ENCODE measurements at places on chromosomes 2 and 18.

GRCh38 chr2:28751956-28752630, 463 bp downstream of the PPP1CB start:
- DNase-seq: peak; percentile 80

DNA sequence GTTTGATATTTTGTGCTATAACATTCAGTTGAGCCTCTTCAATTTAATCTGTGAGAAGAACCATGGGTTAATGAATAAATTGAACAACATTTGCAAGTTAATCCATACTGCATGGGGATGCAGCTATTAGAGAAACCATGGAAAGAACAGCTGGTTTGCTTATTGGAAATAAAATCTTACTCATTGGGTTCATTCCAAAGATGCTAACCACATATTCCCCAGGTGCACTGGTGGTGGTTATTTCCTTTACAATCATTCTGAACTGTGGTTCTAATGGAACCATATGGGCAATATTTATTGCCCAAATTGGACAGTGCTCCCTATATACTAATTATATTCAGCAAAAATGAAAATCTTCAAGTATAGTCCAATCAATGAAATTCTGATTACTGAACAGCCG, 1200.4 kb upstream of the CDH2 start:
- DNase-seq: no peak

GRCh38 chr2:72975017-72975416, 57.7 kb downstream of the EMX1 start:
- no peak for DNase-seq

DNA sequence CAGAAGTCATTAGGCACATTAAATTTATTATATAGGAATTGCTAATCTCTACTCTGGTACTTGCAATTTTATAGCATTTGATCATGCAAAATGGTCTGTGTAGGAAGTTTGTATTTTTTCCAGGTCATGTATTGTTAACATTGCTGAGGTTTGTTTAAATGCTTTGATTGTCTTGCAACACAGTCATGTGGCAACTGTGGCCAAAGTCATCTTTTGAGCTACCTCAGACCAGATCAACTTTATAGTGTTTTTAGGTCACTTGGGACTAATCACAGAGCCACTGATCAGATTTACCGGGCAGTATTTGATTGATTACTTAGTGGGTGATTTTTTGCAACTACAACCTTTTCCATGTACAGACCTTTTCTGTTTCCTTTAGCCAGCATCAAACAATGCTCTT, 3.7 kb downstream of the SERPINB5 start:
- no peak for DNase-seq

GRCh38 chr2:118847762-118848172, 319 bp upstream of the EN1 start:
- no peak for DNase-seq

GRCh38 chr2:181042706-181043105, 62.3 kb downstream of the UBE2E3 start:
- no peak for DNase-seq

- no peak for DNase-seq
These were observed 561.2 kb downstream of the METTL4 start for GRCh38 chr18:2009942-2010697.

DNA sequence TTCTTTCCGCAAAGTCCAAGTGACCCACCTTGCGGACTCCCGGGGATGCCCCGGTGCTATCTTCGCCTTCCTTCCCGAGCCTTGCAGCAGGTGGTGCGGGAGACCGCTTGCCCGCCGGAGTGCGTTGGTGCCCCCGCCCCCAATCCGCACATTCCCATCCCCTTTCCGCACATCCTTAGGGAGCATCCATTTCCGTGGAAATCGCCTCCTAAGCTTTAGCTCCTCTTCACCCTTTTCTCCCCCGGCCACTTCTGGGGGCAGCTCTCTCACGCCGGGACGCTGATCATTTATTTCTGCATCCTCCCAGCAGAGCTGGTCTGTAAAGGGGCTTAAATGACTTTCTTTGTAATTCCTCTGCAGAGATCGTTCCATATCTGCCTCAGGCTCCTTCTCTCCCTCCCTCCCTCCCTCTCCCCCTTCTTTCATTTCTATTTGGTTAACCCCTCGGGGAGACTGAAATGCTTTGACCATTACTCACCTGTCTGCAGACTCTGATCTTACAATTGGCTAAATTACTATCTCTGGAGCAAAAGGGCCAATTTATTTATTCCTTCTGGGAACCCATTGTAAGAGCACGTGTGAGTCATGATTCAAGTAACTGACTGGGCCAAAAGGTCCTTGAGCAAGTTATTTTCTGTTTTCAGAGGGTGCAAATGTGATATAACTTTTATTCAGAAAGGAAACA, 1.3 kb upstream of the LYPD1 start:
- no peak for DNase-seq

DNA sequence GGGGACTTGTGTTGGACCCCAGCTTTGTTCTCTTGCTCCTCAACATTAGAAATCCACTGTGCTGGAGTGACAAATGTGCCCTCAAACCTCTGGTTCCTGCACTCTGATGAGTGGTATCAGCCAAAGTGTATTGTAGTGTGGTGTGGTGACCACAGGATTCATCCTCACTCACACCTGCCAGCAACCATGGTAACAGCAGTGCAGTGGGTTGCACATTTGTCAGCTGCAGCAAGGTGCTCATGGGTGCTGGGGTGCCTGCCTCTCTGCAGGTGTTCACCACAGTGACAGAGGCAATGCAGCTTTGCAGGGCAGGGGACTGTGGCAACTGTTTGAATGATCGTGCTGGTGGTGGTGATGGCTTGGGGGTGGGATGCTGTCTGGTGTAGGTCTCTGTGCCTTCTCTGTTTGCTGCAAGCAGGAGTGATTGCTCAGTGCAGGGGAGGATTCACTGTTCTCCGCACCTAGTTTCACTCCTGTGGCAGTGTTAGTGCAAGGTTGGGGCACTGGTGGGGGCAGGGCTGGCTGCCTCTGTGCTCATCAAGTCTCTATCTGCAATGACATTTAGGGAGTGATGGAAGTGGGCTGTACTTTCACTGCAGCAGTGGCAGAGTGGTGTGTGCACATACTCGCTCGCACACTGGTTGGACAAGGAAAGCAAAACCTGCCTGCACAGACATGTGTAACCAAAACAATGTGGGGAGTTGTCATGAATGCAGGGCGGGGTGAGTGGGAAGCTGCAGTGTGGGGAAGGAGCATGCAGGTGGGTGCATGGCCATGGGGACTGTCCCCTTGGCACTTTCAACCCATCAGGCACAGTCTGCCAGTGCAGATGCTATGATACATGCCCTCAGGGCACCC, 301.1 kb downstream of the PIK3C3 start:
- no peak for DNase-seq

GRCh38 chr2:223020971-223021675, 30.9 kb upstream of the KCNE4 start:
- DNase-seq: no peak

GRCh38 chr2:173373290-173373689, 18.6 kb downstream of the CDCA7 start:
- DNase-seq: no peak

DNA sequence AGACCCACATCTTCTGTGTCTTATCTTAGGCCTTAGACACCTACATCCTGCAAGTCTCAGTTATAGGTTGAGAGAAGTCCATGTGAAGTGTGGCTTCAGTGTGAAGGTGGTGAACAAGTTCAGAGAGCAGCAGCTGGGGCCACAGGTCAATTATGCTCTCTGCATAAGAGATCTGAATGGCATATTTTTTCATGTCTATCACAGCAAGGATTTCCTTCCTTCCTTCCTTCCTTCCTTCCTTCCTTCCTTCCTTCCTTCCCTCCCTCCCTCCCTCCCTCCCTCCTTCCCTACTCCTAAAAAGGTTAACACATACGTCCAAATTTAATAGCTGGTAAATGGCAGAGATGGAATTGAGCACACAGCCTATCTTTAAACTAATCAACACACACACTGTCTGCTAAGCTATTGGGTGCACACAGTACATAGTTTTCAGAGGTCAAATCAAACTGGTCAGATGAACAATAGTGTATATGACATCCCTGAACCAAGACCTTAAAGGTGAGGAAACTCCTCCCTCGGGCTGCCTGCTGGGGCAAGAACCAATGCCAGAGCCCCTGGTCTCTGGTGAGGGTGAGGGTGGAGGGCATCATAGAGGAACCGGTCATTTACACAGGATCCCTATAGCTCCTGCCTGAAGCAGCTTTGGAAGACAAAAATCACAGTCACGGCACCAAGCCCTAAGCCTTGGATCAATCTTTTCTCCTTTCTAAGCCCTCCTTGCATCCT, 240.9 kb downstream of the ICOS start:
- no peak for DNase-seq

- no peak for DNase-seq
These were observed 77.2 kb downstream of the PIGN start for GRCh38 chr18:62109676-62110075.

DNA sequence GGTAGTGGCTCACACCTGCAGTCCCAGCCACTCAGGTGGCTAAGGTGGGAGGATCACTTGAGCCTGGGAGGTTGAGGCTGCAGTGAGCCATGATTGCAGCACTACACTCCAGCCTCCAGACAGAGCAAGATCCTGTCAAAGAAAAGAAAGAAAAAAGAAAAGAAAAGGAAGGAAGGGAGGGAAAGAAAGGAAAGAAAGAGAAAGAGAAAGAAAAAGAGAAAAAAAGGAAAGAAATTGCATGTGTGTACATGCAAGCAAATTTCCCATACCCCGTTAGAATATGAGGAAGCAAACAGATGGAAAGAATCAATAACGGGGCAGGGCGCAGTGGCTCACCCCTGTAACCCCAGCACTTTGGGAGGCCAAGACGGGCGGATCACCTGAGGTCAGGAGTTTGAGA, 17.9 kb downstream of the TMEM127 start:
- no peak for DNase-seq

DNA sequence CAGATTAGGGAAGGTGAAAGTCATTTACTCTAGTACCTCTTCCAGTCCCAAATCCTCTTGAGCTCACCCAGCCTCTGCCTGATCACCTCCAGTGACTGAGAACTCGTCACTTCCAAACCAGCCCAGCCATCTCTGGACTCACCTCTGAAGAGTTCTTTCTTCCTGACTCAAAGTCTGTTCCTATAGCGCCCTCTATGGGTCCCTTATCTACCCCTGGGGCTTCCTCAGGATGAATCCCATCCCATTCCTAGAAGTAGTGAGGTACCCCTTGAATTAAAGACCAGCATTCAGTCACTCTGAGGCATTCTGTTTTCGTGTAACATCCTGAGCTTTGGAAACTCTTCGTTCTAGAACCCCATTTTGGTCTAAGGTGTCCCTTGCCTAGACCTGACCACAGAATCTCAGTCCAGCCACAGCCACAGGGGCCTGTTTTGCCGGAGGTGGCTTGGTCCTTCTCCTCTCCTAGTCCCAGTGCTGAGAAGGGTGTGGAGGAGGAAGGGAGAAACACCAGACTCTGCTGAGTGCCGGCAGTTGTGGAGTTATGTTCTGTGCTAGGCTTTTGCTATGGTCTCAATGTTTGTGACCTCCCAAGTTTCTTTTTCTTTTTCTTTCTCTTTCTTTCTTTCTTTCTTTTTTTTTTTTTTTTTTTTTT, 32.7 kb downstream of the SIX3 start:
- peak; percentile 47 for DNase-seq

DNA sequence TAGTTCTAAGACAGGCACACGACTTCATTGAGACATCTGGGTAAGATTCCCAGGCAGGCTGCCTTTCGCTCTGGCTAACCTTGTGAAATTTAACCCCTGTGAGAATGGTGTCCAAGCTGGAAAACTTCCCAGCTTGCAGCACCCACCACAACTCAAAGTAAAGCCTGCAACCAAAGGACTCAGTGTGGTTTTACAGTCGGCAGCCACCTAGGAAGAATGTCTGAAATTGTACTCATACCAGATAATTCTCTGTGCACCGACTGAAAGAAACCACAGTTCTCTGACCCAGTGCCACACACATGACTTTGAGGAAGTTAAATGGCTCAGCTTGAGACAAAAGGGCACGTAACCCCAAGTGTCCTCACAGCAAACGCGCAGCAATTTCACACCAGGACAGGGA, 125.7 kb downstream of the RBMS1 start:
- no peak for DNase-seq

DNA sequence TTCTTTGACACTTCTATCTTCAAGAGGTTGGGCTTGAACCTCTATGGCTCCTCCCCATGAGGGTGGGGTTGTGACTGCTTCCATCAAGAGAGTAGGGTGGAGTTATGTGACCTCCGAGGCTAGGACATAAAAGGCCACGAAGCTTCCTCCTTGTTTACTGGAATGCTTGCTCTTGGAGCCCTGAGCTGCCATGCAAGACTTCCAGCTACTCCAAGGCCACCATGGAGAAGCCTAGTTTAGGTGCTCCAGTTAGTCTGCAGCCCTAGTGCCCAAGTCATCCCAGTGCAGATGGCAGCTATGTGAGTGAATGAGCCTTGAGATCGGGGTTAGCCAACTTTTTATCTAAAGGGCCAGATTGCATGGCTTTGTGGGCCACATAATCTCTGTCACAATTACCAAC, 2.4 kb upstream of the MERTK start:
- no peak for DNase-seq

DNA sequence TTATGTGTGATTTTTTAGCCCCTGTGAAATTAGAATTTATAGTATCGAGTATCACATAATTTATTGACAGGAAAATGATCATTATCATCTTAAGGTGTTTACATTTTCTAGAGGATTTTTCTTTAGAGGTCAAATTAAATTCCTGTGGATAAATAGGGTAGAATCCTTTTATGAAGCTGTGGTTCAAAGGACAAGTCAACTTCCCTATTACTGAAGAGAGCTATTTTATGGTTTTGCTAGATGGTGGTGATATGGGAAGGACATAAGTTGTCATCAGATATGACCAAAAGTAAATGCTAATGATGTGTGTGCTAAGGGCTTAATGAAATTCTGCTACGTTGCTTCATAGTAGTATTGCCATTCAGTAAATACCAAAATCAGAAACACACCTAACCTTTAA, 80.1 kb downstream of the EML4 start:
- DNase-seq: no peak

DNA sequence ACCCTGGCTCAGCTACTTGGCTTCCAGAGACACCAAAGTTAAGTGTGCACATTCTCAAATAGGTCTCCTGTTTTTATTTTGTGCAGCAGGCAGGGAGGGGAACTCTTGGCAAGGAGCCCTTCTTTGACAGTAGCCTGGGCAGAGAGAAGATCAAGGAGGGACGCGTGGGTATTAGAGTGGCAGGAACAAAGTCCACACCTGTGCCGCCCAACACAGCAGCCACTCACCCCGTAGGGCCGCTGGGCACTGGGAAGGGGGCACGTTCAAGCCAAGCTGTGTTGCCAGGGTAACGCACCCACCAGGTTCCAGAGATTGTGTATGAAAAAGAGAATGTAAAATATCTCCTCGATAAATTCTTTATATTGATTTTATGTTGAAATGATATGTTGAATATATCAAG, 229.3 kb upstream of the AGAP1 start:
- DNase-seq: no peak

- no peak for DNase-seq
These were observed 259.4 kb upstream of the SIX2 start for GRCh38 chr2:45268631-45269030.
